ENCODE measurements at places on chromosomes 13 and 19.

GRCh38 chr13:101219609-101220265, 196.6 kb downstream of the NALCN start:
- DNase-seq, result no peak

- DNase-seq, result no peak
These were observed 16.6 kb downstream of the ACTN4 start for GRCh38 chr19:38663957-38664502.

DNA sequence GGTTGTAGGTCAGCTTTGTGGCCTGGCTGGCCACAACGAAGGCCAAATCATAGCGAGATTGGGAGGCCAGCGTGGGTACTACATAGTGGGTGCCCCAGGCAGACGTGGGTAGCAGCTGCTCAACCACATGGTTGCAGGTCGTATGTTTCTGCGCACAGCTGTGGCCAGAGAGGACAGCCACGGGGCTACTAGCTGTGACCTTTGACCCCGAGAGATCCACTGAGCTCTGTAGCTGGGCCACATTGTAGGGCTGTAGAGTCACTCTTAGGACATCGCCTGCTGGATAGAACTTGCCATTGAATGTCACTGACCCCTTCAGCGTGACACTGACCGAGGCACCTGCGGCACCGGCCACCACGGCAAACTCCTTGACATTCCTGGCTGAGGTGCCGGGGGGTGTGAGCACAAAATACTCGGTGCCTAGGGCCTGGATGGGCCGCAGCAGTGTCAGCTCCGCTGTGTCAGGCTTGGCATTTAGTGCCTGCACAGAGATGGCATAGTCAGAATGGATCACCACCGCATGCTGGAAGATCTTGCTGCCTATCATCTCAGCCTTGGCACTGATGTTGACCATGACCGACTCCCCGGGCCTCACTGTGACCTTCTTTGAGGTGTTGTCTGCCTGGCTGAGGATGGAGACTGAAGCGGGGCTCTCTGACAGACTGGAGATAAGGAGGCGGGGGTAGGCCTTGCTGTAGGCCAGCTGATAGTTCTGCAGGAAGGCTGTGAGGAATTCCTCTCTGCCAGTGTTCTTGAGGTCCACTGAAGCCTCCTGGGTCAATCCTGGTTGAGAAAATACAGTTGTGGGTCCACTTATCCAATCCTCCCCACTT, 6.7 kb downstream of the FCGBP start:
- DNase-seq, result no peak

DNA sequence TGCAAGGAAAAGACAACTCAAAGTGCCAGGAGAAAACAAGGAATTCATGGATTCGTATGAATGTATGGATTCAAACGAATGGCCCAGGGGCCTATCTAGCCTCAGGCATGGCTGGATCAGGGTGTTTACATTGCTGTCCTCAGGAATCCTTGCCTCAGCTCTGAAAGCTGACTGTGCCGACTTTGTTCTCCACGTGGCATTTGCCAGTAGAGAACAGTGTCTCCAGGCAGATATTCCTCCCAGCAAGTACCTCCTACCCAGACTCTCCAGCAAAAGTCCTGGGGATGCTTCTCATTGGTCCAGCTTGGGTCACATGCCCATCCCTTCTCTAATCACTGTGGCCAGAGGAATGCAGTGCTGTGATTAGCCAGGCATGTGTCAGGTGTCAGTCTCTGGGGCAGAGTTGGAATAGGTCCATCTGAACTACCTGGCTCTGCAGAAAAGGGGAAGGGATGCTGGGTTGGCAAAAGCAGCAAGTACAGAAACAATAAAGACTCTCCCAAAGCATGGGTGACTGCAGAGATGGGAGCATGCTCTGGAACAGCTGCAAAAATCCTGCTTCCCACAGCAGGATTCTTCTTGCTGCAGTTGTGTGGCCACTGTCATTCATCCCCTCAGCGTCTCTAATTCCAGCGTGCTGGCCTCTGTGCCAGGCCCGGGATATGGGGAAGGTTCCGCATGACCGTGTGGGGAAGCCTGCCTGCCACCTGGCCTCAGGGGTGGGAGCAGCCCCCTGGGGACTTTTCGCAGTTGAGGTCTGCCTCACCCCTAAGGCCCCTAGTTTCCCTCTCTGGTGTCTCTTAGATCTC, 30.0 kb downstream of the CCNE1 start:
- no peak for DNase-seq

- no peak for DNase-seq
These were observed 17.3 kb upstream of the ERCC1 start for GRCh38 chr19:45440873-45441654.

DNA sequence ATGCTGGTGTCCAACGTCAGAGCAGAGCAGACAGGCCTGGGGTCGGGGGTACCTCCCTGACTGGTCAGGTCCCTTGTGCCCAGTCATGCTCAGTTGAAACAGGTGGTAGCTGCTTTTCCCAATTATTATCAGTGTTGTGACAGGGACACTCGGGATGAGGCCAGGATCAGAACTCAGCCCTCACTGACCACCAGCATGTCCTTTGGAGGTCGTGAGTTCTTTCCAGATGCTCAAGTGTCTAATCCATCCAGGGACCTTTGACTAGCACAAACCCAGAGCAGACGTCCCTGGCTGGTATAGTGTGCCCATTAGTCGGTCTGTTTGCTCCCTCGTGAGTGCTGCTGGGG, 22.4 kb downstream of the MAU2 start:
- DNase-seq, result no peak

GRCh38 chr19:8500158-8500557, 2.3 kb downstream of the PRAM1 start:
- DNase-seq, result no peak

DNA sequence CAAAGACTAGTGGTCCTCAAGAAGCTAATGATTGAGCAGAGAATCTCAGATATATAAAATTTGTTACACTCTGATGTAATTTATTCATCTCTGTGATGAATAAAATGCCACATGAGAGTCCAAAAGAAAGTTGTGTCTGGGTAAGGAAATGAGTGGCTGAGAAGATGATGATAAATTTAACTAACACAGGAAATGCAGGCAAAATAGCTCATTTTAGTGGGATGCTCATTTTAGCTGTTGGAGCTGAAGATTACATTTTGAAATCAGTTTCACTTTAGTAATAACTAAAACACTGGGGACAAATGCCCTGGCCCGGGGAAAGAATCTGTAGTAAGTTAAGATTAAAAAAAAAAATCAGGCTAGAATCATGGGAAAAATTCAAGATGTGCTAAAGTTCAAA, 35.2 kb downstream of the SPRY2 start:
- no peak for DNase-seq

DNA sequence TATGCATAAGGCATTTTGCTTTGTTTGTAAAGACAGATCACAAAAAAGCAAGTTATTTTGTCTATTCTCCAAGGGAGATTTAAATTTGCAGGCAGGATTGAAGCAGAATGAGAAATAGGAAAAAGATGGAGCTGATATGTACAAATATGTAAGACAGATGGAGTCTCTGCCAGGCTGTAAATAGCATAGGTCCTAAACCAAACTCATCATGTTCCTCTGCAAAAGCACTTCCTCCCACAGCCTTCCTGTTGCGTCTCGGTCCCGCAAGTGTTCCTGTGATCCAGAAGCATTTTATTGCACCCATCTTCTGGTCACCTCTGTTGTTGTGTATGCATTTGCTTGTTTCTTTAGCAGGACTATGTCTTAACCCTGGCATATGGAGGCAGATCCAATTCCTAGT, 95.7 kb upstream of the CLDN10 start:
- DNase-seq, result no peak

GRCh38 chr19:8629184-8629583, 1.2 kb upstream of the NFILZ start:
- no peak for DNase-seq

DNA sequence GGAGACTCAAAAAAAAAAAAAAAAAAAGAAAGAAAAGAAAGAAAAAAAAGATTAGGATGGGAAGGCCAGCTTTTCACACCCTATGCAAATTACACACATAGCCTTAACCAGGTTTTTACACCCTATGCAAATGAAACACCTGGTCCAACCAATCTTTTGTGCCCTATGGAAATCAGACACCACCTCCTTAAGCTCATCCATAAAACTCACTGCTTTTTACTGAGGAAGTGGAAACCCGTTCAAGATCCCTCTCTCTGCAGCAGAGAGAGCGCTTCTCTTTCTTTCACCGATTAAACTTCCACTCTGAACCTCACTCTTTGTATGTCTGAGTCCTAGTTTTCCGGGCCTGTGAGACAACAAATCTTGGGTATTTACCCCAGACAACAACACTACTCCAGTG, 25.3 kb upstream of the HOMER3 start:
- no peak for DNase-seq

- no peak for DNase-seq
These were observed 1035.6 kb upstream of the MIR17HG start for GRCh38 chr13:90311929-90312328.

DNA sequence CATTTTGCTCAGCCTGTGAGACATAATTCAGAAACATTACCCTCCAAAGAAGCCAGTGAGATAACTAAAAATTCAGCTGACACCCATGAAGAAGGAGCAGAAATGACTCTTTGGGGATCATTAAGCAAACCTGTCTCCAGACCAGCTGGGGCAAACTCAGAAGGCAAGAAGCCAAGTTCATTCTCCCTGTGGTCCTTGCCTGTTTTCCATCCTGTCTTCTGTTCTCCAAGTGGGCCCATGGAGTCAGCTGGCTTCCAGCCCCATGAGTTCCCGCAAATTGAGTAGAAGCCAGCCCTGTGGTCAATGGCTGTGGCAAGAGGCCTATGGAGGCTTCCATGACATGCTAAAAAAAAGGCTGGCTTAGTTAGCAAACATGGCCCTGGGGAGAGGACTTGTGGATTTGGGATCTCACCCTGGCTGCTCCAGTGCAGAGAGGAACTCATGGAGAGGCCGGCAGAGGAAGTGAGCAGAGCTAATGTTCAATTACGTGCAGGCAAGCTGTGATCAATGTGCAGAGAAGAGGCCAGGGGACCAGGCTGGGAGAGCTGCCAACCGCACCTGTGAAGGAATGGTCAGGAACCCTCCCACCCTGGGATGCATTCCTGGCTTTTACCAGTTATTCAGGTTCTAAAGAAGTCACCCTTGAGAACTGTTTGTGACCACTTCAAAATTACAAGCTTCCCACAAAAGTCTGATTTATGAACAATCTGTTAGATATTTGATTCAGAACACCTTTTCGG, 229.1 kb downstream of the TSHZ3 start:
- DNase-seq, result no peak

DNA sequence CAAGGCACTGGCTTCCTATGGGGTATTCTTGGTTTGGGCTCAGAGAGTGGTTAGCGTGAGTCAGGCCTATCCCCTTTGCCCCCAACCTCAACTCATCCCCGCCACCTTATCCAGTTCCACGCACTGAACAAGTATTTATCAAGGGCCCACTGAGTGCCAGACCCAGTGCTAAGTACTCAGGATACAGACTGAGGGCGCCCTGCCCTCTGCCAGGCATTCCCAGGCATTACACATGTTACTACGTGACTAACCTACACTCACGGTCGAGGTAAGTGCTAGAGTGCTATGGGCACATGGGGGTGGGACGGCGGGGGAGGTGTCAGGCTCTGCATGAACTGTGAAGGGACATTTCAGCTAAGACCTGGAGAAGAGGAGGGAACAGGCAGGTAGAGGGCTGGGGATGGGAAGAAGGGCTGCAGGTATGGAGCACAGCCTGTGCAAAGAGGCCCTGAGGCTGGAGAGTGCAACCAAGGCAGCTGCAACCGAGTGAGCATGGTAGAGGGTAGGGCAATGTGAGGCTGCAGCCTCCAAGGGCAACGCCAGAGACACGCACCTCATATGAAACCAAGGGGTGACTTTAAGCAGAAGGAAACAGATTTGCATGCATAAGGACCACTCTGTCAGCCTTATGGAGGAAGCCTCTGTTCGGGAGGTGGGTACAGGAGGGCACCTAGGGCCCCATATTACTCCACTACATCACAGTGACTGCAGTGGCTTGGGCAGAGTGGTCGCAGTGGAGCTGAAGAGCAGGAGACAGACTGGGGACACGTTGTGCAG, 22.5 kb downstream of the DHRS12 start:
- no peak for DNase-seq

- no peak for DNase-seq
These were observed 104.2 kb upstream of the IPO5 start for GRCh38 chr13:97849305-97849704.

DNA sequence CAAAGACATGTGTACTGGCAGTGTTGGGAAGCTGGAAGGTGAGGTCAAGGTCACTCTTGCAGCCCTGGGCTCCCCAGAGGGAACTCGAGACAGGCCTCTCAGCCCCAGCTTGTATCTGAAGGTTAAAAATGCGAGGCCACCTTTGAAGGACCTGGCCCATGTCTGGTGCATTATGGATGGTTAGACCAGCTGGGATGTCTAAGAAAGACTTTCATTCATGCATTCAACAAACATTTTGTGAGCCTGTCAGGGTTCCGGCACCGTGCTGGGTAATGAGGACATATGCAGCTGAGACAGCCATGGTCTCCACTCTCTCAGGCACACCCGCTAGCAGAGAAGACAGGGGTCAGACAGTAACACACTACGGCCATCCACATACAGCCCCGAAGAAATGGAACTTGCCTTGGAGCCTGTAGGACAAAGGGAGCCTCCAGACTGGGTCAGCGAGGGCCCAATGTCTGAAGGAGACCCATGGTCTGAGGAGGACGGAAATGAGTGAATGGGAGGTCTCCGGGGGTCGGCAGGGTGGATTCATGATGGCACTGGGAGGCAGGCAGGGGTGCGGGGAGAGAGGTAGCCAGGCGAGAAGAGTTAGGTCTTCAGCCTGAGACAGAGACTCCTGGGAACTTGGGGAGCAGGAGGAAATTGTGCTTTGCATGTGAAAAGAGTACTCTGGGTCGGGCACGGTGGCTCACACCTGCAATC, 19.0 kb downstream of the VSTM2B start:
- DNase-seq, result no peak

GRCh38 chr13:63279136-63279535, 1863.5 kb upstream of the PCDH20 start:
- no peak for DNase-seq

DNA sequence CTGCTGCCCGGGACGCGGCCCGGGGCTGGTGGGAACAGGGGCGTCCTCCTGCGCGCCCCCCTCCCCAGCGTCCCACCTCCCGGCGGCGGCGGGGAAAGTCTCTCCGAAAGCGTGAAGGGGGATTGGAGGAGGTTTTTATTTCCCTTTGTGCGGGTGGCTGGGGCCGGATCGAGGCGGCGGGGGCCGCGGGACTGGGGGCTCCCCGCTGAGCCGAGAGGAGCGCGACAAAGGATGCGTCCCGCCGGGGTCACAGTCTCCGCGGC, 132 bp downstream of the SHD start:
- no peak for DNase-seq

GRCh38 chr19:48493718-48494401, 17.8 kb downstream of the LMTK3 start:
- DNase-seq, result no peak

- DNase-seq, result no peak
These were observed 76.1 kb downstream of the CYSLTR2 start for GRCh38 chr13:48729856-48730255.

- DNase-seq, result no peak
These were observed 40.3 kb upstream of the SGCG start for GRCh38 chr13:23140492-23140891.

All from stimulated activated CD8-positive, alpha-beta memory T cell treated with anti-CD3 and anti-CD28 coated beads, Interleukin-12 subunit alpha, Interleukin-12 subunit beta, amount 100 ng/mL, for 4 hours (primary cell).